ENCODE measurements at places on chromosomes 13 and 19.

GRCh38 chr13:21338156-21338555 is 120.9 kb downstream of the ZDHHC20 start:
- no peak for DNase-seq

GRCh38 chr19:51811344-51811743 is 16.4 kb downstream of the FPR3 start:
- DNase-seq: no peak

GRCh38 chr19:29338480-29338879 is 125.5 kb upstream of the UQCRFS1 start:
- no peak for DNase-seq

DNA sequence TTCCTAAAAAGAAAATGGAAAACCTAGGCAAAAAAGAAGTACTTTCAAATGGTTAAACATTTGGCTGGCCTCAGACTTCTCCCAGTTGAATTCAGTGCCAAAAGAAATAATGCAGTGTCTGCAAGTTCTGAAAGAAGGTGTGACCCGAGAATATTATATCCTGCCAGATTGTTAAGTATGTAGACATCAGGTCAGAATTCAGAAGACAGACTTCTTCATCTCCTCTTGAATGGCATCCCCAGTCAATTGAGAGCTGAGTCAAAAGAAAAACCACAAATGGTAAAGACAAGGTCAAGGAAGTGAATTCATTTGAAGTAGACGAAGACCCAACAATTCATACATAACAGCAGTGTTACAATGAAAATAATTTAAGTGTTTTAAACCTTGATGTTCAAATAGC is 194.5 kb downstream of the NBEA start:
- no peak for DNase-seq

DNA sequence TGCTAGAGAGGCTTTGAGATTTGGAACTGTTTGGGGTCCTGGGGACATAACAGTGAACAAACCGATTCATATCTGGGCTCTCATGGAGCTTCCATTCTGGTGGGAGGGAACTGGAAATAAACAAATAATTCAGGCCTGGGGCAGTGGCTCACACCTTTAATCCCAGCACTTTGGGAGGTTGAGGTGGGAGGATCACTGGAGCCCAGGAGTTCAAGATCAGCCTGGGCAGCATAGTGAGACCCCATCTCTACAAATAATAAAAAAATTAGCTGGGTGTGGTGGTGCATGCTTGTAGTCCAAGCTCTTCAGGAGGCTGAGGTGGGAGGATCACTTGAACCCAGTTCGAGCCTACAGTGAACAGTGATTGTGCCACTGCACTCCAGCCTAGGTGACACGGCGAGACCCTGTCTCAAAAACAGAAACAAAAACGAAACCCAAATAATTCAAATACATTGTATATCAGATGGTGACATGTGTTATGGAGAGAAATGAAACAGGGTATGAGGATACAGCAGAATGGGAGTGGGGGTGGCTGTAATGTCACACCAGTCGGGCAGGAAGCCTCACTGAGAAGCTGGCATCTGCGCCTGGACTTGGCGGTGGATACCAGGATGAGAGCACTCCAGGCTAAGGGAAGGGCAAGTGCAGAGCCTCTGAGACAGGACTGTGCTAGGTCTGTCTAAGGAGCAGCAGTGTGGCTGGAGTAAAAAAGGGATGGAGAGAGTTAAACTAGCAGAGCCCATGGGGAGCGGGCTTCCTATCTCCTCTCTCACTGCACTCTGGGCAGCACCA is 131.1 kb upstream of the ZNF536 start:
- no peak for DNase-seq

DNA sequence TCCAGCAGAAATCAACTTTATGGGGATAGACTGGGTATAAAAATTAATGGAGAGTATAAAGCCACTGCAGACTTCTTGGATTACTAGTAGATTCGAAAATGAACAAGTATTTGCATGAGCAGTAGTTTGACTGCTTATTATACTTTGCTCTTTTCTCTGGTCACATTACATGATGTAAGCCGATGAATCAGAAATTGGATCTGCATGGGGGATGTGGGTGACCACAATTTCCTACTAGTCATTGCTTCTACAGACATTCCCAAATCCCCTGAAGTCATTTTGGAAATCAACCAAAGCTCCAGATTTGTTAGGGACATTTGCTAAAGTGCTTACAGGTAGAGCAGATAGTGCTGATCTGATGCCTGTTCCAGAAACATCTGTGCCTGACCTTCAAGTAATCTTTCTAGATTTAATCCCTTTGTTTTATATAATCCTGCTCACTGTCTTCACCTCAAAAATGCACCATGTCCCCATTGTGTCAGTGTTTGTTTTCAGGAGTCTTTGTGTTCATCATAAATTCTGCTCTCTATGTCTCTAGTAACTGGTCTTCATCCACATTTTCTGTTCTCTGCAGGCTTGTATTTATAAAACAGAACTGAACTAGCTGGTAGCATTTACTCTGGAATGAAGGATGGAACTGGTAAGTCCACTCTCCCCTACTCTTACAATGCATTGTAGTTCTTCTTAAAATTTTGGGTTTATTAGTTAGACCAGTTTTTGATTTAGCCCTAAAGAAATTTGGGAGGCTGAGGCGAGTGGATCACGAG is 201.5 kb upstream of the CSNK1A1L start:
- peak; percentile 37 for DNase-seq

DNA sequence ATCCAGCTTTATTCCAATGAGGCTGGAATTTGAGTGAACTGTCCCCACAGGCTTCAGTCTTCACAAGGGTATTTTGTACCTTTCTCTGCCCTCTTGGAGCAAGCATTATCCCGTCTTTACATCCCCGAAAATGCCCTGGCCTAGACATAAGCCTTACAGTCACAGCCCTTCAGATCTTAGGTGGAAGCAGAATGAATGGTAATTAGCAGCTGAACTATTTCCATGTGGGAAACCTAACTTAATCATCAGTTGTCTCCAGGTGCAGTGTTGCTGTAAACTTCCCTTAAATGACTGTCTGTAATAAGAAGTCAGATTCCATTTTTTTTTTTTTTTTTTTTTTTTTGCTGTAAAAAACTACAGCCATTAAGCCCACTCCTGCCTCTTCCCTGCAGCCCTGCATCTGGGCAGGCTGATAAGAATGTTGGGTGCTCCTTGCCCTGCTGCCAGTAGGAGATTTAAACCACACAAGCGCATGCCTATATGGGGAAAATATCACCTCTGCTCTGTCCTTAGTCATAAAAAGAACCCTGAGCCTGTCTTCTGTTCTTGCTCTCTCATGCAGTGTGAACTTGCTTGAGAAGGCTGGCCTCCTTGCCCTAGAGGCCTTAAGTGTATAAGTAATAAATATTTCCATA is 426.8 kb upstream of the SLITRK5 start:
- no peak for DNase-seq

DNA sequence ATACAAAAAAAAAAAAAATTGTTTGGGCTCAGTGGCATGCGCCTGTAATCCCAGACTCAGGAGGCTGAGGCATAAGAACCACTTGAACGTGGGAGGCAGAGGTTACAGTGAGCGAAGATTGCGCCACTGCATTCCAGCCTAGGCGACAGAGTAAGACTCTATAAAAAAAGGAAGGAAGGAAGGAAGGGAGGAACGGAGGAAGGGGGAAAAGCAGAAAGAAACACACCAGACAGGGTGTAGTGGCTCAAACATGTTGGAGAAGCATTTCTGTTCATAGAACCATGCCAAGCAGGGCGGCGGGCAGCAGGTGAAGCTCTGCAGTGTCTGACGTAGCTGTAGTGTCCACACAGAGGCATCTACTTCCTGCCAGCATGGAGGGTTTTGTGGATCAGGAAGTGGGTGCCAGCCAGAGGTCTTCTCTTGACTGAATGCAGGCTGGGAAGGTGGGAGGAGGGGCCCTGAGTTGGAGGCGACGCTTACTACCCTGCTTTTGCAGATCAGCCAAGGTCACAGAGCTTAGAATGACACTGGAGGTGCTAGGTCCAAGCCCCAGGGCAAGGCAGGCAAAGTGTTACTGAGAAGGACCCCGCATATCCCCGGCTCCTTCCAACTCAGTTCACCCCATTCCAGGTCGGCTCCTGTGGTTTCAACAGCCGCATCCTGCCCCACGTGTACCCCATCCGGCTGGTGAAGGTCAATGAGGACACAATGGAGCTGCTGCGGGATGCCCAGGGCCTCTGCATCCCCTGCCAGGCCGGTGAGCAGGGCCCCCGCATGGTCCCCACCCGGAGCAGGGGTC is 11.6 kb upstream of the PGLS start:
- DNase-seq: no peak
